ENCODE measurements at places on chromosomes 1 and 21. TPM values are rescaled to one million over a fixed set of nuclear protein-coding genes. Genes with fewer than 3 reads are reported as not detected.

The SCYL3 gene
- total RNA-seq, result 23.5 TPM

The LRRC71 gene
- total RNA-seq, result not detected

The UBE2U gene
- not detected for total RNA-seq

The CD101 gene
- 2.1 TPM for total RNA-seq

The LMX1A gene
- not detected for total RNA-seq

The C8A gene
- total RNA-seq, result not detected

Measured in CD4-positive, alpha-beta memory T cell (primary cell).